ENCODE measurements at places on chromosomes 16 and 17. TPM values are rescaled to one million over a fixed set of nuclear protein-coding genes. Genes with fewer than 3 reads are reported as not detected.

TBC1D3I gene
- 0.09 TPM for total RNA-seq

ENO3 gene
- total RNA-seq = 2.8 TPM

GSG1L2 gene
- not detected for total RNA-seq

TBC1D3D gene
- total RNA-seq = not detected

CLEC18B gene
- not detected for total RNA-seq

All from fibroblast of the aortic adventitia (primary cell).